ENCODE measurements at places on chromosomes 5 and 9.

GRCh38 chr5:82044010-82044409 lies 72.2 kb downstream of the ATG10 start:
- no peak for DNase-seq

DNA sequence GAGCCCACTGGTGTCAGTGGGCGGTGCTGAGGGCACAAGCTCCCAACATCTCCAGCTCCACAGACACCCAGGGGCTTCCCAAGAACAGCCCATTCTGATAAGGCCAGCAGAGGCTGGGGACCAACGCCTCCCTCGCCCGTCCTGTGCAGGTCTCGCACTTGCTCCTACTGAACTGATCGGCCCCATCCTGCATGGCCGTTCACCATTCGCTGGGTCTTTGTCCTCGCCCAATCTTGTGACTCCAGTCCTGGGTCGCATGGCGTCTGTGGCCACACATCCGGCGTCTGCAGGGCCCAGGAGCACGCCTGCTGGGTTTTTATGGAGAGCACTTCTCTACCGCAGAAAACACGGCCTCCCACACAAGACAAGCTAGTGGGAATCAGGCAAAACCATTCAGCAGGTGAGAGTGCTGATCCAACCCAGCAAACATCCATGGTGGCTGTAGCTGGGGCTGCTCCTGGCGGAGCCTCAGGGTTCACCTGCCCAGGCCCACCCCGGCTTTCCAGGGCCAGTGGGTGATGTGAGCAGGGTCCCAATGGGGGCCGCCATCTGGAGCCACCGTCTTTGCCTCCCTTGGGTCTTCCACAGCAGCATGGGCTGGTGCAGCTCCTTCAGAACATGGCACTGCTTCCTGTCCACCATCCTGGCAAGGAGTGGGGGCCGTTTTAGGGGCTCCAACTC lies 7.4 kb downstream of the LRRC14B start:
- no peak for DNase-seq

DNA sequence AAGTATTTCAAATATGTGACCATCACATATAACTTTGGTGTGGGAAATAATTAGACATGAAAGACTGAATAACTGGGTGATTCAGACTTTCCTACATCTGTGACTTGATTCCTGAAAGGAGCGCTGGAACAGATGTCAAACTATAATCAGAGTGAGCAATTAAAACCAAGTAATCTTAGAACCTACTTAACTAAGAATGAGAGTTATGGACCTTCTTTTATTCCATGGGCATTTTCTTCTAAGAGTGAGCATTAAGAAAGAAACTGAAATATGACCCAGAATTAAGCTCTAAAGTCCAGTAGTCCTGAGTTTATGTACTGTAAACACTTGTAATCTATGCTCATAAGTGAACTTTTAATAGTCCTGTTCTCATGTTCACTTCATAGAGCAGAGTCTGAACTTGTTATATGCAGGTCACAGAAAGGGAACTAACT lies 68.4 kb downstream of the PAM start:
- no peak for DNase-seq

DNA sequence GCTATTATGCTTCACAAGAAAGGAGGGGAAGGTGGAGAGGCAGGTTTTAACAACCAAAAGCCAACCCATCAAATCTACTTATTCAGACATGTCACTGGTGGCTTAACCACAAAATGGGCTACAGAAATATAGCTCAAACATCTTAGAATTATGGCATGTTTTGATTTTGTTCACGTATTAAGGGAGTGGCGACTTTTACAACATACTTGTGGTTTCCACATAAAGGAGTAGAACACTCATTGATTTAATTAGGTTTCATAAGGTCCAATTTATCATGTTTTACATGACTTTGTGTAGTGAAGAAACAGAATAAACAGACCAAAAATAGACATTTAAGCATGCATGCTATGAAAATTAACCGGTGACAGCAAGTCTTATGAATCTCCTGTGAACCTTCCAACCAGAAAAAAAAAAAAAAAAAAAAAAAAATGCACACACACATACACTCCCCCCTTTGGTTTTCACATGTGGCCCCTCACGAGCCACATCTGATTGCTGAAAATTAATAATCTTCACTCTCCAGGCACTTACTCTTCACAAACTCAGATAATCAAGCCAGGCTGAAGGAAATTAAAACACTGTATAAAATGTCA lies 5.4 kb downstream of the ZNF608 start:
- no peak for DNase-seq

DNA sequence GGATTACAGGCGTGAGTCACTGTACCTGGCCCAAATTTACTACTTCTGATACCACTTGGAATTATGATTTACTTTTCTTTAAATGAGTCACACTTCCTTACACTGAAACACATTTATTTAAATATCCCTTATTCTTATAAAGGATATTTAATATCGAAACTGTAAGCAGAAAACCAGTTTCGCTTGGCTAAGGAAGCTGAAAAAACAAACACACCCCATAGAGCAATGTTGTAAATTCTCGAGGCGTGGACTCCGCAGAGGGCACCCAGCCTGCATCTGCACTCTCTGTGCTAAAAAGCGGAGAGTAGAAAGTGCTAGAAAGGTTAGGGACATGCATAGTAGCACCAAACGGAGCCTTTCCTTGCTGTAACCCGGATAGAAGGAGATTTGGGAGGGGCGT lies 86.5 kb downstream of the HMCN2 start:
- no peak for DNase-seq

DNA sequence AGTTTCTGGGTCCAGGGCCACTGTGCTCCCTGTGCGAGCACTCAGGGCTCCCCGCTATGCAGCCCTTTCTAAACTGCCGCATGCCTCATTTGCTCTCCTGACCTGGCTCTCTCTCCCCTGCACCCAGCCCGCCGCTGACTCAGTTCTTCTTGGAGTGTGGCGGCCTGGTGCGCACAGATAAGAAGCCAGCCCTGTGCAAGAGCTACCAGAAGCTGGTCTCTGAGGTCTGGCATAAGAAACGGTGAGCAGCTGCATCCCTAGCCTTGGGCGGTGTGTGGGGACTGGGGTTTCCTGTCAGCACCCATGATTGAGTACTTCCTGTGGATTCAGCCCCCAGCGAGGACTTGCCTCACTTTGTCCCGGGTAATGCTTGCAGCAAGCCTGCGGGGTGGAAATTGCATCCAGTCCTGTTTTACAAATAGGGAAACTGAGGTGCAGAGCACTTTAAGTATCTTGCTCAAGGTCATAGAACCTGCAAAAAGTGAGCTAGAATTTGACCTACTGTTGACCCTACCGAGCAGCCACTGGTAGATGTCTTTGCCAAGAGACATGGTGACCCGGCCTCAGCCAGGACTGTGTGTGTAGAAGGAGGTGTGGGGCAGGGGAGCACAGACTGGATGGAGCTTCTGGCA lies 27.9 kb downstream of the USP20 start:
- no peak for DNase-seq

- DNase-seq: no peak
These were observed 45.6 kb upstream of the RUFY1 start for GRCh38 chr5:179504600-179505396.

DNA sequence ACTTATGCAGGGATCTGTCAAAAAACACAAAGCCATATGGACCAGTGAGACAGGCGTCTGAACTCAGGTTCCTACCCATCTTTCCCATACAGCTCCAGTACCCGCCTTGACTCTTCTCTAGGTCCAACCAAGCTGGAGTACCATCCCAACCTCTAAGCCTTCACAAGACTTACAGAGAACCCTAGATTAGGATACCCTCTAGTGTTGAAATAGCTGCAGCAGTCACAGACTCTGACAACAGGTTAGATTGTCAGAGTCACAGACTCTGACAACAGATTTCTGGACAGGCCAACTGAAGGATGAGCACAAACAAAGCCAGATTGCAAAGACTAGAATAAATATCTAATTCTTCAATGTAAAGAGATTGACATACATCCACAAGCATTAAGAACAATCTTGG lies 266.1 kb downstream of the GRIA1 start:
- no peak for DNase-seq

DNA sequence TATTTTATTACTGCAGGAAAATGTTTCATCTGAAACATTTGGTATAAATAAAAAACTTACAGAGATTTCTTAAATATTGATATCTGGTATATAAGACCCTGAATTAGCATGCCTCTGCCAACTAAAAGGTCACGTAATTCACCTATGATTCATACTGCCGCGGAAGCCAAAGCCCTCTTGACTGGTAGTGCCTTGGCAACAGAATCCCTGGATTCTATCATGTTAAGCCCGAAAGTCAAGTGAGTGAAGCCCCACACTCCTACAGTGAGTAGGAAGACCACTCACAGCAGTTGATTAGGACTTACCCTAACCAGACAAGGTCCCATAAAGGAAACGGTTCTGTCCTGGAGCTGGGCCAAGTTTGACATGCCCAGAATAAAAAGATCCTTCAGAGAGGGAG lies 175.6 kb upstream of the NREP start:
- no peak for DNase-seq

DNA sequence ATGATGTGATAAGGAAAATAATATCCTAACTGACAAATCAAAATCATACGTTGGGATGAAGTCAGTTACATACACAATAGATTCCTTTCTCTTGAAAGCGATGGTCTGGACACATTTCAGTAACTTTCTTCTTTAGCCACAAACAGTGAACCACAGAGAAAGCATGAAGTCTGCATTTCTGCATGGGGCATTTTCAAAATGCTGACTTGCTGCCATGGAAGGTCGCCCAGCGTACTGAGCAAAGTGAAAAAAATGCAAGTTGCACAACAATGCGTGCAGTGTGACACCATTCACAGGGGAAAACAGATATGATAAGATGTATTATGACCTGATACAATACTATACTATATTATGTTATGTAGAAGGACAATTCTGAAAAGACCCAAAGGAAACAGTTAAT lies 146.3 kb downstream of the SNX18 start:
- peak; percentile 59 for DNase-seq

GRCh38 chr5:128264564-128265360 lies 181.2 kb downstream of the SLC12A2 start:
- DNase-seq: no peak

DNA sequence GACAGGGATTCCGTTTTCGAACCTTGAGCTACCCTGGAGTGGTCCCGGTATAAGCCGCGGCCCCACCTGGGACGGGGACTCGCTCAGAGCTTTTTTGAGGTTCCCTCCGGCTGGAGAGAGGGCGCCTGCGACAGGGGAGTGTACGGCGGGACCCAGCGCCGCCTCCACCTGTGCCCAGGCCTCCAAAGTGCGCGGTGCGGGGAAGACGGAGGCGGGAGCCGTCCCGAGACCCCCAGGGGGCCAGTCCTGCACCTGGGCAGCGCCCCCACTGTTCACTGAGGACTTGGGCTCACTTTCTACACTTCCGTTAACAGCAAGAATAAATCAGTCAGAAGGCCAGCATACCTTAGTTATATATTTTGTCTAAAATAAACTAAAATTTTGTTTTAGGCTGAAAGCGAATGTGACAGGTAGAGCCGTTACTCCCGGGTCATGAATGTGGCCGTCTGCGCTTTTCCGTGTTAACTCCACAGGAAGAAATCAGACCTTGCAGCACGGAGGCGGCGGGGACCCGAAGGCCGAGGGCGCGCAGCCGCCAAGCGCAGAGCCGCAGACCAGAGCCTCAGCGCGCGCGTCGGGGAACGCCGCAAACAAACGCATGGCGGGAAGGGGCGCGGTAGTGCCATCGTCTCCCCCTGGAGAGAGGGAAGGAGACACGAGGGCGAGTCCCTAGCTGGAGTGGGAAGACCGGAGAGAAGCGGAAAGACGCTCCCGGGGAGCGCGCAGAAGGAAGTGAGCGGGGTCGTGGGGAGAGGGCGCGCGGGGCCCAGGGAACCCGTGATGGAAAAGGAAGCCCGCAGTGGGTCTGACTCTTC lies 14.1 kb downstream of the TRIM7 start:
- peak; percentile 61 for DNase-seq

DNA sequence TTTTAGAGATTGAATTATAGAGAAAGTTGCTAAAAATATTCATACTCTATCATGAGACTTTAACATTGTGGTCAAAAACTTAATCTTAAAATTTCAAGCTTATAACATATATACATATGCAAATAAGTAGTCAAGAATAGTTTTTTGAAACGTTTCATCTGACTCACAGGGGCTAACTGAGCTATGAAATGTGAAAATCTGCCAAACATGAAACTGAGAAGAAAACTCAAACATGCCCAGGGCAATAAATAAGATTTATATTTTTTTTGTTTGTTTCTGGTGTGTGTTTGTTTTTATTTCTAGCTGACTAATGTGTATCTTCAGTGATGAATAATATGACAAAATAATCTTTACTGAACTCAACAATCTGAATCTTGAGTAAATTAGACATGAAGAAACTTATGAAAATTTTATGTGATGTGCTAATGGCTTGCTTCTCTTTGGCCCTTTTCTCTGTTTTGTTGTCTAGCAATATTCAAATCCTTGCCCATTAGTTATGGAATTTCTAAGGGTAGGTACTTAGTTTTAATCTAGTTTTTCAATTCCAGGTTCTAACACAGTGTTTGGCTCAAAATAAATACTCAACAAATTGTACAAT lies 99.9 kb downstream of the FAM174A start:
- DNase-seq: no peak

GRCh38 chr9:135826188-135826545 lies 81.2 kb downstream of the CAMSAP1 start:
- DNase-seq: no peak

- DNase-seq: no peak
These were observed 41.6 kb downstream of the RNF38 start for GRCh38 chr9:36358486-36358885.

DNA sequence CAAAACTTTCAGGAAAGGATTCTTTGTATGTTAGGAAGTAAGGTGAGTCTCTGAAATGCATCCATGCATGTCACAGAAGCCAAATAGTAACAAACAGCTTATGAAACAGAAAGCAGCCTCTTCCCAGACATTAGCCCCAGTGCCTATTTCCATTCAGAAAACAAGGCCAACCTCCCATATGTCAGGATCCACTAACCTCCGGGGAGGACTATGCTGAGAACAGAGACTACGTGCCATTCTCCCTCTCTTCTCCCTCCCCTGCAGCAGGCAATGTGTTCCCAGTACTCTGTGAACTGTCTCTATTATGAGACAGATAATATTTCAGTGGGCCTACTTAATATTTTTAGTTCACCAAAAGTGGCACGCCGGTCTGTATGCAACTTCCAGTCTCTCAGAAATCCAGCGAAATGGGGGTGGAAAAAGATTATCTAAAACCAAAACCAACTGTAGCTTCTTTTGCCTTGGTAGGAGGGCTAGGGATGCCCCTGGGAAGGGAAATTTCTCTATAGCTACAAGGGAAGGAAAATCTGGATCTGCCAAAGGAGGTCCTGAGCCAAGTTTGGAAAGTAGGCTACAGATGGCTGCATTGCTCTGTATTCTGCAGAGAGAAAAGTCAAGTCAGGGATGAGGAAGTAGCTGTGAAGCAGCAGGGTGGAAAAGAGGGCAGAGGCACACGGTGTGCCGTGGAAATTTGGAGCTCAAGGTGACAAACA lies 42.0 kb downstream of the VLDLR start:
- no peak for DNase-seq

- no peak for DNase-seq
These were observed 97.3 kb upstream of the ADAMTS16 start for GRCh38 chr5:5042806-5043205.

DNA sequence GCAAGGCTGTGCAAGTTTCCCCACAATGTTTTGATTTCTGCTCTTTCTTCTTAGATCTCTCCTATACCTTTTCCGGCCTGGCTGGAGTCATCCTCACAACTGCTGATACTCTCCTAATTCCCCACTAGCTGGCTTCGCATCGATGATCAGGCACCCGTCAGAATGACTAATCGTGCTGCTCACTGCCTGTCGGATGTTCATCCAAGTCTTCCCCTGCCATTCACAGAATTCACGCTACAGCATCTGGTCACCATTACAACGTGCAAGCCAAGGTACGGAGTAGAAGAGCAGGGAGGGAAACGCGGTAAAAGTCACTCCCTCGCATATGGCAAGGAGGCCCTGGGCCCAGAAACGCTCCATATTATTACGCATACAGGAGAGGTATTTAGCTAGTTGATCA lies 35.1 kb downstream of the CDH10 start:
- DNase-seq: no peak

GRCh38 chr5:74304536-74304935 lies 336.0 kb downstream of the ENC1 start:
- no peak for DNase-seq

Data from body of pancreas (tissue), 4 donors.